8988T (cell line): ENCODE measurements at places on chromosomes 2 and 18.
A peak's percentile ranks its signal among the peaks of the same experiment; 100 is the strongest.

- no peak for DNase-seq
Observed at GRCh38 chr2:99481941-99482340, 7.9 kb downstream of the REV1 start.

- DNase-seq = no peak
Observed at GRCh38 chr2:106899786-106900530, 14.0 kb upstream of the ST6GAL2 start.

DNA sequence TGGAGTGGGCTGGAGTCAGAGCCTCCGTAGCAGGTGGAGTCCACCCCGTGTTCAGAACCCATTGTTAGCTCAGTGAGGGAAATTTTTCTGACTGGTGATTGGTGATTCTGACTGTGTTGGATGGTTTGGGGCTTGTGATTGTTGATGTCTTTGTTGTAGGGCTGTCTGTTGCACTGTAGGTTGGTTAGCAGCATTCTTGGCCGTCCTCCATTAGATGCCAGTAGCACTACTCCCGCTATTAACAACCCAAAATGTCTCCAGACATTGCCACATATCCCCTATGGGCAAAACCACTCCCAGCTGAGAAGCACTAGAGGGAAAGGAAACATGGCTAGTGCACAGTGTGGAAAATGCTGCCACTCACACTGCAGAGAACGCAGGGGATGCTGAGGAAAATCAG, 51.7 kb downstream of the ARMC9 start:
- no peak for DNase-seq

GRCh38 chr2:191345788-191346187, 100.6 kb downstream of the MYO1B start:
- DNase-seq = no peak

DNA sequence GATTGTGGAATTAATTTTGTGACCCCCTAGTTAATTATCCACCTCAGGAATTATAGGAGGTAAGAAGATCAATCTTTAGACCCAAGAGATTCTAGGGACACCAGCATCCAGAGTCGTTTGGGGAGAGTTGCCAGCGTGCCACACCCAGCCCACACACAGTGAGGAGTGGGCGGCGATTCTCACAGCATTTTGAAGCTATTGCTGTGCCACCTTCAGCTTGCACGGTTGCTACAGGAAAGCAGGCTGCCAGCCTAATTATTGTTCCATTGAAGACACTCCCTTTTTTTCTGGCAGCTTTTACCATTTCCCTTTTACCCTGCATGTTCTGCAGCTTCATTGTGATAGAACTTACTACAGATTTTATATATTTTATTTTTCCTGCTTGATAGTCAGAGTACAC, 13.1 kb upstream of the MYL12A start:
- no peak for DNase-seq

GRCh38 chr2:54838585-54839035, 115.1 kb downstream of the EML6 start:
- DNase-seq = peak; percentile 17

GRCh38 chr18:2441544-2441943, 129.8 kb downstream of the METTL4 start:
- DNase-seq = no peak

DNA sequence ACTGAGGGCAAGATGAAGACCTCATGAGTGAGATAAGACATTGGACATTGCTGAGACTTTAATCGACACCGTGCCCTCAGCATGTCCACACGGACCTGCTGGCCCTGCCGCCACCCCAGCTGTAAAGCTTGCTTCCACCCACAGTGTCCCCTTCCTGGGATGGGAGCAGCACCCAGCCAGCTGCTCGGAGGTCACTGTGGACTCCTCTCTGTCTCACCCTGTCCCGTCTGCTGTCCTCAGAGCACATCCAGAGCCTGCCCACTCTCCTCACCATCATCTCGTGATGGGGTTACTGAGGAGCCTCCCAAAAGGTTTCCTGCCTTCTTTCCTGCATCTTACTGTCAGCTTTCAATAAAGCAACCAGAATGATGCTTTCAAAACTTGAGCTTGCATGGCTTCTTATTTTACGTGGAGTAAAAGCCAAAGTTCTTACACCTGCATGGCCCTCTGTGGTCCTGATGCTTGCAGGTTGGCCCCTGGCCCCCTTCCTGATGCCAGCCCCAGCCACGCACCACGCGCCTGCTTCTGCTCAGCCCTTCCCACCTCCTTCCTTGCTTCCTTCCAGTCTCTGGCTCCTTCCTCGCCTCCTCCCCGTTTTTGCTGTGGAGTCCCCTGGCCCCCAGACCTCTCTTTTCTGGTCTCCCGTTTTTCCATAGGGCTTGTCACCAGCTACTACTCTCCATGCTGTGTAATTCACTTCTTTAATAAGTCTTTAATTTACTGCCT, 67.0 kb downstream of the DGKD start:
- DNase-seq = no peak

DNA sequence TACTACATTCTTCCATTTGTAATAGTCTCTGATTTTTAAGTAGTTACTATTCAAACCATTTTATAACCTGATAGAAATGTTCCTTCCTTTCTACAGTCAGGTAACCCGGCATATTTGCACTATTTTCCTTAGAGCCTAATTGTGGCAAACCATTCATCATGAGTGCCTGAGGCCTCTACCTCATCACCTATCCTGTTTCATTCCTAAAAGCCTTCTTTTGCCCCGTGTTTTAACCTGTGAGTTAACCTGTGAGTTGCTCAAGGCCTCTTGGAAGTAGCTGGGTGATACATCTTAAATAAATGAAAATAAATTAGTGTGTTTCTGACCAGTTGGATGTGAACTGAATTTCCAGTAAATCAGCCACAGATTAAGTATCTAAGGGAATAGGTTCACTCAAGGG, 6.5 kb upstream of the KLHL29 start:
- DNase-seq = no peak

DNA sequence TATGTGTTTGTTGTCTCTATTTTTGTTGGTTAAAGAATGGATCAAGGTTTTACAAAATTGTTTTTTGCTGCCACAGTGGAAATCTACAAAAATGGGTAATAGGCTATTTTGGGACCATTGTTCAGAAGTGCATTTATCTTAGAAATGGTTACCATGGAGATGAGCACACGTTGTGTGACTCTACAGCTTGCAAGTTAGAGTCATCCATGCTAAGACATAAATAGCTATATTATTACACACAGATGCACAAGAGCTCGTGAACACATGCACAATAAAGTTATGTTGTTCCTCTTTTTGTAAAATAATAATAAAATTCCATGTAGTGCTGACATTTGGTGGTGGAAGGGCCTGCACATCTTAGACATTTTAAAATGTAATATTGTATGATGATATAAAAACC, 15.5 kb upstream of the DUSP19 start:
- DNase-seq = no peak

DNA sequence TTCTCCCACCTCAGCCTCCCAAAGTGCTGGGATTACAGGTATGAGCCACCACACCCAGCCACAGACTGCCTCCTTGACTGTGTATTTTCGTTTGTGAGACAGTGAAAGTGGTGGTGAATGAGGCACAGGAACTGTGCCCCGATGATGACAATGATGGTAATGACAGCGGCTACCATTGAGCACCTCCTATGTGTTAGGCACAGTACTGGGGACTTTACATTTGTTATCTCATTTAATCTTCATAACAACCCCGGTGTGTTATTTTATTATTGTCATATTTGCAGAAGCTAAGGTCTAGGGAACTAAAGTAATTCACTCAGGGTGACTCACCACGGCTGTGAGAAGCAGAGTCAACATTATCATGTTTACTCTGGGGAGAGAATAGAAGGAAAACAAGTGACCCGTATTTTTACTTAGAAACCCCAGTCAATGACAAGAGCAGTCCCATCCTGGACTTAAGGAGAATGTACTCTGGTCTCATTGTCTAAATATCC, 77.6 kb upstream of the ALPP start:
- DNase-seq = no peak

DNA sequence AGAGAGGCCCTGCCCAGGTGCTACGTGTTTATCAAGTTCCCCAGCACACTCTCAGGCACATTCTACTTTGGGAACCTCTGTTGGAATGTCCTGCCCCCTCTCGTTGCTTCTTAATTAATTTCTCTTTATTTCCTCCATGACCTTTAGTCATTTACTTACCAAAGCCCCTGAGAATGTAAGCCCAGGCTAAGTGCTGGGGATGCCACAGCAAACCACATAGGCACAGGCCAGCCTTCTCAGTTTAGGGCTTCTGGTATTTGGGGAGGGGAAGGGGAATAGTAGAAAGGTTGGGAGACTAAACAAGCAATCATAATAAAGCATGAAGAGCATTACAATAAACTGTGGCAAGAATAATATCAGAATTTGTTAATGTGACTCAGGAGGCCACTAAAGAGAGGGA, 85.7 kb downstream of the EVA1A start:
- DNase-seq = no peak

- peak; percentile 88 for DNase-seq
Observed at GRCh38 chr2:10079870-10080535, at the start of gene CYS1. Gene CYS1, minus strand, starts transcription at chr2:10080411. Its CDS starts 188 bp downstream, at chr2:10080223.
